T-helper 2 cell treated with Interferon-gamma antibody and Interleukin-4, amounts not matched to agents 5 μg/mL and 100 μg/mL, for 36 hours (primary cell): ENCODE measurements at places on chromosomes 1 and 21.

DNA sequence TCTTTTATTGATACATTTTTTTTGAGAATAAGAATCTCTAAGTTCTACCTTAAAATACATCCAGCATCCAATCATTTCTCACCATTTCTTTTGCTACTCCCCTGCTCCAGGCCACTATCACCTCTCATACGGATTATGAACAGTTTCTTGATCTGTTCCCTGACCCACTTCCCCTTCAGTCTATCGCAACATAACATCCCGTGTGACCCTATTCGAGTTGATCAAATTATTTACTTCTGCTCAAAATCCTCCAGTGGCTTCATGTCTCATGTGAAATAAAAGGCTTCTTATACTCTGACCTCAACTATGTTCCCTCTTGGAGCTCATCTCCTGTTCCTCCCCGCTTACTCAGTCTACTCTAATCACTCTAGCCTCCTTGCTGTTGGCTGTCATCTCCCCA is 5.2 kb downstream of the ALG14 start:
- no peak for DNase-seq

GRCh38 chr1:77620273-77620672 is 62.2 kb downstream of the ZZZ3 start:
- DNase-seq = no peak

DNA sequence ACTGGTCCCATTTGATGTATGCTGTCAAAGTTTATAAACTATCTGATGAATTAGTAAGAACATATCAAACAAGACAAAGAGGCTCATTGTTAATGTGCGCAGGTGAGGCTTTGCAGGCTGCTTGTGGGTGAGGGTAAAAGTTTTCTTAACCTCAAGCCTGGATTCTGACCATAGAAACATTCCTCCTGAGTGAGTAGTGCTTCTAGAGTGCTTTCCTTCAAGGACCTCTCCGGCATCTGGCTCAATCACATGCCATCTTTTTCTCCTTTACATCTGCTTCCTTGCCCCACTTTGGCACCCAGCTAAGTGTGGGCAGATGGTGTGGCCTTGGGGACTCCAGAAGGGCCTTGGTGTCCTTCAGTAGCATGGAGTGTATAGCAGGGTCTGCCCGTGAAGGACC is 104.0 kb downstream of the ROR1 start:
- no peak for DNase-seq

DNA sequence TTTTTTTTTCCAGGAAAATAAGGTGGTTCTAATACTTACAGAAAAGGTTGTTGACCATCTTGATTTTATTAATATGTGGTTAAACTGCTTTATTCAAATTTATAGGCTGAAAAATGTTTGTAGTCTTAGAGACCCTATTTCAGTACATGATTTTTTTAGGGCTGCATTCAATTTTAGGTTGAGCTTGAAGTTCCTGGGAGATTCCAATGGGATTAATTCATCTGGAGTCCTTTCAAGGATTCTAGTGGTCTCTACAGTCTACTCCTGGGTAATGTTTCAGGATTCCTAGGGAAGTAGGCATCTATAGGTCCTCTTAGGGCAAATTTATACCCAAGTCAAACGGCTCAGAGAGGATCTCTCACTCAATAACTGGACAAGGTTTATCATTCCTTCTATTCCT is 126.7 kb downstream of the HMCN1 start:
- DNase-seq = no peak

DNA sequence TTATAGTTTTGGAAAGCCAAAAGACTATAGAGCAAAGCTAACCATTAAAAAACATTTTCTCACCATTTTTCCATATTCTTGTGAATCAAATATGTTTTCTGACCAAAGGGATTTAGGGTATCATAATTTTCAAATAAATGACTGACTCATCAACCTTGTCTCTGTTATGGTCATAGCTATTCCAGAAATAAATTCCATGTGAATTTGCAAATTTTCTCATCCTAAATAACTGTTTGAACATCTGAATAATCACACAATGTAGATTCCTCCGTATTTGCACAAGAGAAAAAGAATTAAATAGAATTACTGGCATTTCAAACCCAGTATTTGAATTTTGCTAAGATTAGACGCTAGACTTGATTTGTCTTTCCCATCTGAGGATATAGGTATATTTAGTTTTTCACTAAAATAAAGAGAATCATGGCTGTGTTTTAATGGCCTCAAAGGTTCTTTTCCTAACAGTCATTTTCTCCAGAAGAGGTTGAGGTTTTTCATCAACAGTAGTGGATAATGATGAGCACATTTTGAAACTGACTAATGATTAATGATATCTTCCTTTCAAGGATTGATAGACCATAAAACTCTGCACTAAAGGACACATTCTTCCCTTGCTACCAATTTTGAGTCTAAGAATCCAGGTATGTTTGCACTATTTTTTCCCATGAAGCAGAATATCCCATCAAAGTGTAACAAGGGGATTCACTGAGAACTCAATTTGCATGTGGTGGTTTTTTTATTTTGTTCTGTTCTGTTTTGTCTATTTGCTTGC is 9.5 kb upstream of the DUSP23 start:
- no peak for DNase-seq

GRCh38 chr1:27563591-27564471 is 40.1 kb downstream of the AHDC1 start:
- DNase-seq = no peak

DNA sequence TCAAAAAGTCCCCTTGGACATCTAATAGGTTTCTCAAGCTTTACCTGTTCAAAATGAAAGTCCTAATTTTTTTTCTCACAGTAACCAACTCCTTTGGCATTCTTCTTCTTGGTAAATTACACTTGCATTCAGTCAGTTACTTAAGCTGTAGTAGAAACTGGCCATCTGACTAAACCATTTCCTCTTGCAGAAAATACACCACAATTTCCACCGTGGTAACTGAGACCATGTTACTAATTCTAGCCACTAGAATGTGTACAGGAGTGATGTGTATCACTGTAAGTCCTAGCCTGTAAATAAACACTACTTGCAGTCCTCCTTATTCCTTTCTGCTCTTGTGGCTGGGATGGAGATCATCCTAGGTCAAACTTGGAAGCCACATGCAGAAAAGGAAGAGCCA is 965.4 kb upstream of the TMPRSS15 start:
- no peak for DNase-seq

DNA sequence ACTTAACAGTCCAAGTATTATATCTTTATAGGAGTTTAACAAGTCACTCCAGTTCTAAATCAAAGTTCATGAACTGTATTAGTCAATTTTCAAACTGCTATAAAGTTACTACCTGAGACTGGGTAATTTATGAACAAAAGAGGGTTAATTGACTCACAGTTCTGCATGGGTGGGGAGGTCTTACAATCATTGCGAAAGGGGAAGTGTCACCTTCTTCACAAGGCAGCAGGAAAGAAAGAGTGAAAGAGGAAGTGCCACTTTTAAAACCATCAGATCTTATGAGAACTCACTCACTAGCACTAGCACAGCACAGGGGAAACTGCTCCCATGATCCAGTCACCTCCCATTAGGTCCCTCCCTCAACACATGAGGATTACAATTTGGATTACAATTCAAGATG is 70.0 kb downstream of the CLCA4 start:
- DNase-seq = no peak

GRCh38 chr1:31688233-31688918 is 15.4 kb downstream of the COL16A1 start:
- no peak for DNase-seq

- no peak for DNase-seq
Observed at GRCh38 chr1:51963592-51964308, 26.8 kb downstream of the RAB3B start.

- DNase-seq = no peak
Observed at GRCh38 chr1:235313931-235314678, 13.9 kb downstream of the ARID4B start.

DNA sequence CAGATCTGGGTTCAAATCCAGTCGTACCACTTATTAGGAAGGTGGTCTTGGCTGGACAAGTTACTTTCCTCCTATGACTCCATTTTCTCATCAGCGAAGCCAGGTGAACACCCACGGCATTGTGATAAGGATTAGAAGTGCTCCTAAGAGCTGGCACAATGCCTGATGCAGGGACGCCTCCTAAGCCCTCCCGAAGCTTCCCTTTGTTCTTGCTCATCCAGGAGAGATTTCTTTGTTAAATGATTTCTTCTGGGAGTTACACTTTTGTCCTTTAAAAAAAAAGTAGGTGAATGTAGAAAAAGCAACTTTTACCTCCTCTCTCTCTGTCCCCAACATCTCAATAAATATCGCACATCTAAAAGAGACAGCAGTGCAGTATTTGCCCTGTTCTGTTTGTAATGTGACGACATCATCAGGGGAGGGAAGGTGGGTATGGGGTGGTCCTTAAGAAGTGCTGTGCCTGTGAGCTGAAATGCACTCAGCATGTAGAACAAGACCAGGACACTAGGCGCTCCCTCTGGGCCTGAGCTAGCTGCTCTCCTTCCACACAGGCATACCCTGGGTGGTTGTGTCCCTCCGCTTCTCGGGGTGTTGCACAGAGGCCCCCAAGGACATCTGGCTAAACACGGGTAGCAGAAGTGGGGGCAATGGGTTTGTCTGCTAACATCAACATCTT is 43.9 kb downstream of the SUSD4 start:
- no peak for DNase-seq

- DNase-seq = no peak
Observed at GRCh38 chr1:46445773-46446256, 43.8 kb upstream of the DMBX1 start.

GRCh38 chr1:147292012-147292411 is 49.5 kb downstream of the CHD1L start:
- DNase-seq = no peak

- DNase-seq = peak; percentile 24
Observed at GRCh38 chr1:181936768-181937581, 124.5 kb downstream of the ZNF648 start.

- no peak for DNase-seq
Observed at GRCh38 chr1:168964478-168964877, 142.0 kb upstream of the ATP1B1 start.

GRCh38 chr1:220483700-220484099 is 44.2 kb upstream of the MARK1 start:
- no peak for DNase-seq
